Stimulated activated CD8-positive, alpha-beta memory T cell treated with anti-CD3 and anti-CD28 coated beads, Interleukin-12 subunit alpha, Interleukin-12 subunit beta, amount 100 ng/mL, for 1 hour (primary cell): ENCODE measurements at places on chromosomes 1 and 21.

GRCh38 chr1:224065455-224065854, 48.5 kb upstream of the FBXO28 start:
- no peak for DNase-seq

GRCh38 chr1:45263132-45263531, 56.7 kb upstream of the ZSWIM5 start:
- DNase-seq: no peak

DNA sequence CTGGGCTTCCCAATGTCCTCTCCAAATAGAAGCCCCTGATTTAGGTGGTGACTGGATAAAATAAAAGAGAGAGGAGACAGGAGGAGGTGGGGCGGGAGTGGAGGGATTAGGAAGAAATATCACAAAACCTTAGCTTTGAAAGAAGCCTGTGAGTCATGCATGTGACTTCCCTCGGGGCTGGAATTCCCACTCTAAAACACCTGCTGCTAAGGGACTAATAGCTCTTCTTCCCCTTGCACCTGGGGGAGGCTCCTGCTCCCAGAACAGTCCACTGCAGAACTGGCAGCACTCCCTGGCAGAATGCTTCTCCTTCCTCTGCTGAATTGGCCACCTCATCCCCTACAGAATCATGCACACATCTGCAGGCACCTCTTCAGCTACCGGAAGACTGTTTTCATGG, 207.2 kb downstream of the ATG4C start:
- no peak for DNase-seq

DNA sequence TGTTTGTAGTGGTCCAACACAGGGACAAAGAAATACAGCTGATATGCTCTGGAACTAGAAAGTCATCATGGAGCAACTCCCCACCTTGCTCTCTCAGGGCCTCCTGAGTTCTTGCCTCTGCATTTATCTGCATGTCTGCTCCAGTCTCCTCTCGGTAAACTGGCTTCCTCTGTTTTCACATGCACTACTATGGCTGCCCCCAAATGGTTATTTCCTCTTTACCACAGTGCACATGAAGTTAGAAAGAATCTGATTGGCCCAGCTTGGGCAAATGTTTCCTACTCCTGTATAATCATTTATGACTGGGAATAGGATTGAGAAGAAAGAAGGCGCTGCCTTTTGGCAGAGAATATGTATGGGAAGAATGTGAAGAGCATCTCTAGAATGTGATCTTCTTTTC, 16.5 kb upstream of the PSMB2 start:
- no peak for DNase-seq

- DNase-seq: no peak
These were observed 192.4 kb upstream of the GALNT2 start for GRCh38 chr1:229874609-229875008.

DNA sequence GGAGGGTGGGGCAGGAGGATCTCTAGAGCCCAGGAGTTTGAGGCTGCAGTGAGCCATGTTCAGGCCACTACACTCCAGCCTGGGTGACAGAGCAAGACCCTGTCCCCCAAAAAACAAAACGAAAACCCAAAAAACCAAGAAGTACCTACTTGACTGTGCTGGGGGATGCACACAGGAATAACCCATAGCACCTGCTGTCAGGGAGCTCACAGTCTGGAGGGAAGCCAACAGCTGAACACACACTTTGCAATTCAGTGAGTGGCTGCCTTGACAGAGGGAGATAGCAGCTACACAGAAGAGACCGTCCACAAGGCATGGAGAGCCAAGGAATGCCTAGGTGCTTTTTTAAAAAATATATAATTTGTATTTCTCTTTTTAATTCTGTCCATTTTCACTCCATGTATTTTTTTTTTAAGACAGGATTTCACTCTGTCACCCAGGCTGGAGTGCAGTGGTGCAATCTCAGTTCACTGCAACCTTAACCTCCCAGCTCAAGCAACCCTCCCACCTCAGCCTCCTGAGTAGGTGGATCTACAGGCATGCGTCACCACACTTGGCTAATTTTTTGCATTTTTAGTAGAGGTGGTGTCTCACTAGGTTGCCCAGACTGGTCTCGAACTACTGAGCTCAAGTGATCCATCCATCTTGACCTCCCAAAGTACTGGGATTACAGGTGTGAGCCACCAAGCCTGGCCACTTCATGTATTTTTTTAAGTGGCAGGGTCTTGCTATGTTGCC, 68.7 kb downstream of the NID1 start:
- no peak for DNase-seq
